Omental fat pad (tissue), 4 donors: ENCODE measurements at places on chromosomes 1 and 21.
A peak's percentile ranks its signal among the peaks of the same experiment; 100 is the strongest.

GRCh38 chr1:228873709-228874108 lies 138.4 kb downstream of the RHOU start:
- DNase-seq: no peak

- DNase-seq: peak; percentile 73
Observed at GRCh38 chr1:156704930-156705320, 458 bp downstream of the CRABP2 start.

DNA sequence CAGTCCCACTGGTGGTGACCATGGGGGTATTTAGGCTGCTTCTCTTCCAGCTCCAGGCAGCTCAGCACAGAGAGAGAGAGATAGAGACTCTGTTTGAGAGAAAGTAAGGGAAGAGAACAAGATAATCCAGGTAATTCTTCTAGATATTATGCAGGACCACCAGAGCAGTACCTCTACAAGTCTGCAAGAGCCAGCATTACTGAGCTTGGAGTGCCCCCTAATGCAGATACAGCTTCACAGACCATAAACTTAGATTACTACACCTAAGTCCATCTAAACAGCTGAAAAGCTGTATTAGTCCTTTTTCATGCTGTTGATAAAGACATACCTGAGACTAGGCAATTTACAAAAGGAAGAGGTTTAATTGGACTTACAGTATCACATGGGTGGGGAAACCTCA lies 570.3 kb downstream of the LRRIQ3 start:
- DNase-seq: no peak

- no peak for DNase-seq
Observed at GRCh38 chr1:230220478-230220877, 153.4 kb downstream of the GALNT2 start.

GRCh38 chr1:238458899-238459298 lies 568.2 kb upstream of the ZP4 start:
- no peak for DNase-seq

- peak; percentile 74 for DNase-seq
Observed at GRCh38 chr1:27668808-27669723, 2.9 kb downstream of the IFI6 start.

- DNase-seq: no peak
Observed at GRCh38 chr1:222247081-222247480, 300.8 kb downstream of the HHIPL2 start.

- DNase-seq: no peak
Observed at GRCh38 chr1:230827801-230828200, 40.5 kb downstream of the C1orf198 start.

- DNase-seq: no peak
Observed at GRCh38 chr1:109669246-109669948, 1.5 kb downstream of the GSTM2 start.

DNA sequence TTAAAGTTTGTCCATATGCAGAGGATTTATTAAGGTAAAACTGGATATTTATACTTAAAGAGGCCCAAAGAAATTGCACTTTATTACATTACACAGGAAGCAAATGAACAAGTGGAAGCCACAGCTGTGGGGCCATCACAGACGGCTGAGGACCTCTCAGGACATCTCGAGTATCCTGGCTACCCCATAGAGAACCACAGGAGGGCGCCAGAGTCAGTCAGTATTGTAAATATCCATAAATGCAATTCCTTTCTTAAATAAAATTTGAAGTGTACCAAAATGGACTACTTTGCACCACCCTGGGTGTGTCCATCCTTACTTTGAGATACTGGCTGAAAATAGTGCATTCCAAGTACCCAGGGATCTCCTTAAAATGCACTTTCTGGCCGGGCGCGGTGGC lies 257.2 kb downstream of the MRPL39 start:
- no peak for DNase-seq

DNA sequence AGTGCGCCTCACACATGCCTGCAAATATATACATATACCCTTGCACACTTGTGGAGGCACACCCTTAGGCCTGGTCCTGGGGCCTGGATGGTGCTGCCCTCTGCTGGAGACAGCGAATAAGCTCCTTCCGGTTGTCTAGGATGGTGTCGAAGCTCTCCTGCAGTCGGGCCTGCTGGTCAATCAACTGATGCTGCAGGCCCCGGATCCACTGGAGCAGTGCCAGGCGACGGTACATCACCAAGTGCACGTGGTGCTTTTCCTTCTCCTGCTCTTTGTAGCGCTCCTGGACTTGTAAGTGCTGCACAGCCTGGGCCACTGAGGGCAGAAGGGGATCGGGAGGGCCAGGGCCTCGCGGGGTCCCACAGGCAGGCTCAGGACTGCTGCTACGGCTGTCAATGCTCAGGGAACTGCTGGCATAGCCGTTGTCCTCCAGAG lies 3.1 kb downstream of the C1orf216 start:
- no peak for DNase-seq

GRCh38 chr1:211135342-211135950 lies 1.5 kb upstream of the KCNH1 start:
- no peak for DNase-seq

DNA sequence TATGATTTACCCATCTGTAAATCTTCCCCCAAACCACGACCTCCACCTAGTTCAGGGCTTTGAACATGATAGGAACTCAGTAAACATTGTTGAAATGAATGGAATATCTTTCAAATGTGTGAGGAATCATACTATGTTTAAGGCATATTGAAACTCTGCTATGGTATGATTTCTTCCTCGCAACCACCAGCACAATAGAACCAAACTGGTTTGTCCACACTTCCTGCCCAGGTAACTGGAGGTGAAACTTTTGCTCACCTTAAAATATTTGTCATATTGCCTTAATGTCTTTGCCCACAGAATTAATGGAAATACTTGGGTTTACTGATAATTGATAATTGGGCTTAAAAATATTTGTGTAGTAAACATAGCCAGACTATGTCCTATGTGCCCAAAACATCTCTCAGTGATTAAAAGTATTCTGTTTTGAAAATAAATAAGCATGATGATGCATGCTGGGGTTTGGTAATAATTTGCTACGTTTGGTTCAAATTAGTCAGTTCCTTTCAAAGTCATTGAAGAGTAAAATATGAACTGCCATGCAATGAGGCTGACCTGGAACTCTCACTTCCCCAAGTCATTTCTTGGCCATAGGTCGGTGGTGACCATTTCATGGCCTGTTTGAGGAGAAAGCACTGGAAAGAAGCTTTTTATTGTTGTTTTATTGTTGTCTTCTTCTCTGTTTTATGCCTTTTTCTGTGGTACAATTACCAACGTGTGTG lies 73.3 kb downstream of the TNFSF18 start:
- DNase-seq: no peak

DNA sequence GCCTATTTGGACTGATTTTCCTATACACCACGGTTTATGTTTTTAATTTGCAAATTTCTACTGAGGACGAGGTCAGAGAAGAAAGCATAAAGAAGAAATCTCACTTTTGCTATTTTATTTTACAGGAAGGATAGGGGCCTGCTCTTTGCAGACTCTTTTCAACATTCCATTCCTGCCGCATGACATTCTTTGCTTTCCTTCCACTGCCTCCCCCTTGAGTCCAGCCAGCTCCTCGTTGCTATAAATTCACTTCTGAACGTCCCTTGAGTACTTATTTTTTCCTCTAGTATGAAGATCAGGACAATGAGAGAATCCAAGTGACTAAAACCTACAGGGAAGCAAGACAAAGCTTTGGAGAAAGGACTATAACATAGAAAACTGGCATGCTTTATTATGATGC lies 53.4 kb upstream of the PTGFR start:
- DNase-seq: no peak

- DNase-seq: no peak
Observed at GRCh38 chr1:53373246-53373645, 45.4 kb upstream of the LRP8 start.

GRCh38 chr1:6507461-6507911 lies 16.0 kb upstream of the PLEKHG5 start:
- DNase-seq: no peak

DNA sequence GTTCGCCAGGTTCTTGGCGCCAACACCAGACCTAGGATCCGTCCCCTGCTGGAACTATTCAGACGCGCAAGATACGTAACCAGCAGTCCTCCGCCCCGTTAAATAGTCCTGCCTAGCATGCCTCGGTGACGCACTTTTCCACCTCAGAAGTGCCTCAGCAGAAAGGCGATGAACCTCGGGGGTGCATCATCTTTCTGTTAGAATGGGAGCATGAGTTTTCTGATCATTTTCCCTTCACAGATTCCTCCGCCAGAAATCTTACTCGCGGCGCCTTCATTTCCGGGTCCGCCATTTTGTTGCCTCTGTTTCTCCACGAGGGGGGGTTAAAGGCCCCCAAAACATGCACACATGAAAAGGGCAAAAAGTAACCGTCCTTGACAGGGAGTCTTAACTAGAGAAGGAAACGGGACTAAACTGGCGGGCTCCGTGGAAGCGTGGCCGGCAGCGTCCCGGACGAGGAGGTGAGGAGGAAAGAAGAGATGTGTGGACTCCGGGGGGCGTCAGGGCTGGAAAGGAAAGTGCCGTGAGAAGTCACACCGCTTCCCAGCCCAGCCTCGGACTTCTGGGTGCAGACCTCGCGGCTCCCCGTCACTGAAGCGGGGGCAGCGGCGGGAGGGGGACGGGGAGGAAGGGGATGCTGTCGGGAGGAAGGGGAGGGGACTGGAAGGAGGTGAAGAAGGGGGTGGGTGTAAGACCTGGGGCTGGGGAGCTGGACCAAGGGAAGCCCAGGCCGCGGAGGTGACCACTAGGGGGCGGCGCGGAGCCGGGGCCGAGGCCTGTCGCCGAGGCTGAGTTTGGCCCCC lies at the start of gene GABPB2:
GABPB2 (plus strand) TSS at position 288 of the 803 bp plus-strand sequence. CDS start 17,429 bp downstream, outside the sequence.
- DNase-seq: peak; percentile 82

- no peak for DNase-seq
Observed at GRCh38 chr1:206503591-206504362, 3.6 kb upstream of the RASSF5 start.

- no peak for DNase-seq
Observed at GRCh38 chr1:24189528-24189927, 2.4 kb upstream of the IFNLR1 start.

DNA sequence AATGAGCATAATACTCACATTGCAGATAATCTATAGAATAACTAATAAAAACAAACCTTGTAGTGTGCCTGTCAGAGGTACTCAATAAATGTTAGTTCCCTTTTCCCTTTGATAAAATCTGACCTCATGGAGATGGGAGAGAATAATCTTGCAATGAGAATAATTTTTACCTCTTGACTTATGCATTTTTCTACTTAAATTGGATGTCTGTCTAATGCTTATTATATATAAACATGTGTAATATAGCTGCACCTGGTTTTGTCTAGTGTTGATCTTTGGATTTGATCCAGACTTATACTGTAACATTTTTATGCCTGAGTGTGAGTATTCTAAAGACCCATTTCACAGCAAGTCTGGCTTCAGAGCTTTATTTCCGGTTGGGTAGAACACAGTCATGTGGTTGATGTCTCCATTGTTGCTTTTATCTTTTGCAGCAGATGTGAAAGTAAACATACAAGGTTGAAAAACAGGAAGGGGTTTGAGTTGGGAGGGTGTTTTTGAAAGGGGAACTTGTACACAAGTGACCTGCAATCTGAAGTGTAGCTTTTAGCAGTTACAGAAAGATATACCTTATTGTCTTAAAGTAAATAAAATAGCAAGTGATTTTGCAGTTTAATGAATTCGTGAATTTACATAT lies 12.4 kb downstream of the EPB41 start:
- DNase-seq: no peak

DNA sequence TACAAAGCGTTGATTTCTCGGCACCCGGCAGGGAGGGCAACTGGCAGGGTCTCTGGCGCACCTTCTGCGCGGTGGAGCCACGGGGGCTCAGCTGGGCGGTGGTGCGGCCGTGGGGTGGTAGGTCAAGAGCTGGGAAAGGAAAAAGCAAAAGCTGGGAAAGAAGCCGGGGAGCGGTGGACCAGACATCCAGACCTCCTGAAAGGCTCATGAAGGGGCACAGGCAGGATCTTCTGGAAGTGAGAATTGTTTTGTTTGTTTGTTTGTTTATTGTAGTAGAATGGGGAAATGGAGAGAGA lies 7.2 kb upstream of the RNU1-1 start:
- no peak for DNase-seq

GRCh38 chr1:227791425-227792143 lies 23.9 kb upstream of the PRSS38 start:
- DNase-seq: no peak

- DNase-seq: no peak
Observed at GRCh38 chr1:169692756-169693460, 18.5 kb downstream of the SELL start.

DNA sequence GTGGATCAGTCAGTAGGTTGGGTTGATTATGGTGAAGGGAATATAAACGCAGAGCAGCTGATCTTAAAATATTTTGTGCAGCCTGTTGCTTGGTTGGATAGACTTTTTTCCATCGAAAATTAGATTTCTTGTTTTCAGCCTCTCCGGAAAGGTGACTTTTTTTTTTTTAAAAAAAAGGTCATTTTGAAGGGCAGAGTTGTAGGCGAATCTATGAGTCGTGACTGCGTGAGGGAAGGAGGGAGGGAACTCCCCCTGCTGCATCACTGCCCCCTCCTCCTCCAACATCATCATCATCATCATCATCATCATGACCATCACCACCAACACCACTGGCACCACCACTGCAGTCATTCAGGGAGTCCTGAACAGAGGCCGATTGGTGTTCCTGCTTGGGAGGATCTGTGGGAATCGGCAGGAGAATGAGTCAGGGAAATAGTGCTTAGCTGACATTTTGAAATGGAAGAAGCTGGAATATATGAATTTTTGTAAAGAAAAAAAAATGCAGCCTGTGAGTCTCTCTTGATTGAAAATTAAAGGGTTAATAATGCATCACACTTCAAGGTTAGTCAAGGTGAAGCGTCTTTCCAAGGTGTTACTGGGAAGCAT lies 1.2 kb downstream of the ATP1B1 start:
- DNase-seq: no peak

- DNase-seq: no peak
Observed at GRCh38 chr1:17795836-17796645, 40.9 kb downstream of the ACTL8 start.

DNA sequence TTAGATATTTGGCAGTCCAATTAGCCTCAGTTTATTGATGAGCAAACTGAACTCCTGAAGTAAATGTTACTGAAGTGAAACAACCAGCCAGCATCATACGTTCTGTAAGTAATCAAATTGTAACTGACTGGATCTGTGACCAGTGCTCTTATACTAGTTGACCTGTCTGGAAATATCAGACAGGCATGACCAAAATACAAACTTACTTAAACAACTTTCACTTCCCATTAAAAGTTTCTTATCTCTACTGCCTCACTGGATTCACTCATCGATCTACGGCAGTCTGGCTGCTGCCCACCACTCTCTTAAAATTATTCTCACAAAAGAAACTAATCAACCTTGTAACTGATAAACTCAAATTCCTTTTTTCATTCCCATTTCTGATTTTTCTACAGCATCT lies 56.4 kb downstream of the WDR3 start:
- DNase-seq: no peak

- DNase-seq: no peak
Observed at GRCh38 chr1:205709059-205709398, 28.7 kb upstream of the SLC45A3 start.

DNA sequence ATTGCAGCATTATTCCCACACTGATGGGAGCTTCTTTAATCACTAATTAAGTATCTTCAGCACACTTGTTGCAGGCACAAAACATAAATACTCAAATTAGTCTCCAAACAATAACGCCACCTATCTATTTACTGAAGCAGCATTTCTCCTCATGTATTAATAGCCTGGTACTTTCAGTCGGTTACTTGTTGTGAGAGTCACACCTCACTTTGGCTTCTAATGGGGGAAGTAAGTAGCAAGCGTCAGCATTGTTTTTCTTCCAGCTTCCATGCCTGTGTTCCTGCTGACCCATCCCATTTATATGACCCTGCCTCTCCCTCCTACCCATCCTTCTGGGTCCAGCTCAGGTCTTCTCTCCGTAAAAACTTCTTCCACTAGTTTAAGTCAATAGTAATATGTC lies 31.9 kb upstream of the DENND1B start:
- no peak for DNase-seq

- no peak for DNase-seq
Observed at GRCh38 chr1:112788561-112788960, 73.4 kb upstream of the PPM1J start.
